ENCODE measurements at places on chromosomes 3 and 15.

DNA sequence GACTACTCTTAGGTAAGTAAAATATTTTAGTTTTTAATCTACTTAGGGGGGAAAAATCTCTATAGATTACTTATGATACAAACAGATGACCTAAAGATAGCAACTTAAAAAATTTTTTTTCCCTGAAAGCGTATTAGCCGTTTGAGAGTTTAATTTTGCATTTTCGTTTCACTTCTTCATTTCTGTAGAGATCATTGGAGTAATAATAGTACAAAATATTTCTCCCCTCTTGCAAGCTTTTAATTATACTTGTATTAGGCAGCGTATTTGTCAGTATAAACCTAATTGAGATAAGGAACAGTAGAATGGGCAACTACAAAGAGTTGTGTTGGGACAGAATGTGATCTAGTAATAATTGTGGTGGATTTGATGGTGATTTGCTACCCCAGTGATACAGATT is 10.3 kb downstream of the SKIL start:
- no peak for DNase-seq

- DNase-seq, result no peak
Measured at GRCh38 chr3:131020122-131020693, 6.4 kb downstream of the ASTE1 start.

DNA sequence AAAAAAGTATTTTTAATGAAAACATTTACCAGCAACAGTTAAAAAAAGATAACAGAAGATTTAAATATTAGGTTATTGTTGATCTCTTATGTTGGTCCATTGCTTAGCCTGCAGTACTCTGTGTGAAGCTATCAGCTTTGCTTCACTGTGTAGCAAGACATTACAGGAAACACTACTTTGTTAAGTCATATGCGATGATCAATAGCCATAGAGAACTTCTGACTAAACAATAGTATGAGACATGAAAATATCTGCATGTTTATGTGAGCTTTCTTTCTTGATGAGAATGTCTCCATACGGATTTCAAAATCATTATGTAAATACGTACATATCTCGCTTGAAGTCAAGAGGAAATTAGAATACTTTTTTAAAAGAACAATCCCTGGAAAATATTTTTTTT is 27.0 kb upstream of the CAPN3 start:
- DNase-seq, result no peak

DNA sequence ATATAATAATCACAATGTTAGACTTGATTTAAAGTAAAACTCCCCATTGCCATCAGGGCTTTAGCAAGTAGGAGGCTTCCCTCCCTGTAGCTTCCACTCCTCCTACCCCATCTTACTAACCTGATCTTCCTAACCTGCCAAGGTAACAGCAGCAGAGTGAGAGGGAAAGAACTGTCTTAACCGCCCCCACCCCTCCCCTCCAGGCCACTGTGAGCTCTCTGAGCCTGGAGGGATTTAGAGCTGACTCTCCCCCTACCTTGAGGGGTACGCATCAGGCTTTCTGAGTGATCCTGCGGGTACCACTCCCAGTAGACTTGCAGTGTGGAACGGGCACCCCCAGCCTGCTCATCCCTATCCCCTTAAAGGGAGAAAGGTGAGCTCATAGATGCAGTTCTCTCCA is 11.4 kb upstream of the PRSS50 start:
- no peak for DNase-seq

DNA sequence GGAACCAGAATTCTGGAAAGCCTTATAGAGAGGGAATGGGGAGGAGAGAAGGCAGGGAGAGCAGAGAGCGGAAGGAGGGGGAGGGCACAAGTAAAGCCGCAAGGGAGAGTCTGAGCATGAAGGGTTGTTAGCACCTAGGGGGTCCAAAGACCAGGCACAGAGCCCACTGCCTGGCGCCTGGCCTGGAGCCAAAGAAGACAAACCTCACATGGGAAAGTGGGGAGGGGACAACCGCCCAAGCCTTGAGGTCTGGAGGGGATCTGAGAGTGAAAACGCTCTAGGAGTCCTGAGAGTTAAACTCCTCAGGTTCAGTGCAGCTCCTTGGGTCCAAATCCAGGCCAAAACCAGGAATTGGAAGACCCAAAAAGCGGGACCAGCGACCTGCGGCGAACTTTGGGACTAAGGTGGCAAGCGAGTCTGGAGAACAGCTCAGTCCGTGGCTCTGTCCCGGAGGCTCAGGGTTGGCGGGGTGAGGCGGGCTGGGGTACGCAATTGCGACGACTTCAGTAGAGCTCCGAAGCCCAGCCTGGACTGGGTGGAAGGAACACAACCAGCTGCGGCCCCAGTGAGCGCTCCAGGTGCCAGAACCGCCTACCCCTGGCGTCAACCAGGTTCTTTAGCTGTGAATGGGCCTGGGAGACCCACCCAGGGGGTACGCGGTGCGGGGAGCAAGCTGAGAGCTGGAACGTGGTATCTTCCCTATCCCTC is 807 bp upstream of the INAFM2 start:
- no peak for DNase-seq

DNA sequence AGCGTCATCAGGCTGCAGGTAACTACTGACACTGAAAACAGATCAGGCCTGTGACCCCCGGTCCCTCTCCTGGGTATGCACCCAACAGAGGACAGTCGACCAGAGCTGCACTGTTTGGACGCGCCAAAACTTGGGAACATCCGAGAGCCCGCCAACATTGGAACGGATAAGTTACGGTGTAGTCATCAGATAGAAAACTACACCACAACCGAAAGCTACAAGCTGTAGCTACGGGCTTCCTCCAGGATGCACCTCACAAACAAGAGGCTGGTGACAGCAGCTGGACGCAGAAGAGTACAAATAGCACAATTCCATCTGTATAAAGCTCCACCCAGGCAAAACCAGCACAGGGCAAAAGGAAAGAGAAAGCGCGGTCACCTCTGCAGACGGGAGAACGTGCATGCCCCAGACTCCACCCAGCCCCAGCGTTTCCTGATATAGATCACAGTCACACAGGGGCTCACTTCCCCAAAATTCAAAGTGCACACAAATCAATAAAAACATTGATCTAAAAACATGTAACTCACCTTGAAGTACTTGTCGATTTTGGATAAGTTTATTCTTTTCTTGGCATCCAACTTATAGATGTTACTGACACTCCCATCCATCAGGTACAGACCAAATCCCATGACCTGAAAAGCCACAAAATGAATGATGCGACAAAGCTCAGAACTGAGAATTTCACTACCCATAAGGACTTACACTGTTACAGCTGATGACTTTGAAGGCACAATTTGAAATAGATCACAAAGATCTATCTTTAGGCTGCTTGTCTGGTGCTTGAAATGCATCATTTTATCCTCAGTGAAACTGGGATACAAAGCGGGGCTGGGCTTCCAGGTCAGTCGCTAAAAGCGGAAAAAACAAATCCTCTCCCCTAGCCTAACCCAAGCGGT is 43.3 kb downstream of the CYFIP1 start:
- DNase-seq, result no peak

GRCh38 chr15:51080286-51080685 is 14.4 kb downstream of the TNFAIP8L3 start:
- no peak for DNase-seq

GRCh38 chr3:139243710-139244109 is 100.1 kb upstream of the MRPS22 start:
- no peak for DNase-seq

GRCh38 chr3:129460572-129460971 is 20.5 kb downstream of the IFT122 start:
- no peak for DNase-seq

DNA sequence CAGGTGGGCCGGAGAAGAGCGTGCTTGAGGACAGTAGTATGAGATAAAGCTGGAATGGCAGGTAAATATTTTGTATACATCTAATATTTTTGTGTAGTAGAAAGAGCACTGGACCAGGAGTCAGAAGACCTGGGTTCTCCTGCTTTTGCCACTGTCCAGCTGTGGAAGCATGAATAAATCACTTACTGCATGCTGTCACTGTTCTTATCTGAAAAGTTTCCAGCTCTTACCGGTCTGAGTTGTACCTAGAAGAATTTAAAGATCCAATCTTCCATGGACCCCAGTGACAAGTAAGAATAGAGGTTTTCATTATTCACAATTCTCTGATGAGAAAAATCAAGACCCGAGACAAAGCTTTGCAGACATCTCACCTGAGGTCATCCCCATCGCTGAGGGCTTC is 5.9 kb downstream of the XPC start:
- no peak for DNase-seq

- DNase-seq, result no peak
Measured at GRCh38 chr3:7203969-7204847, 343.3 kb downstream of the GRM7 start.

- DNase-seq, result no peak
Measured at GRCh38 chr3:144263706-144264105, 292.1 kb downstream of the DIPK2A start.

DNA sequence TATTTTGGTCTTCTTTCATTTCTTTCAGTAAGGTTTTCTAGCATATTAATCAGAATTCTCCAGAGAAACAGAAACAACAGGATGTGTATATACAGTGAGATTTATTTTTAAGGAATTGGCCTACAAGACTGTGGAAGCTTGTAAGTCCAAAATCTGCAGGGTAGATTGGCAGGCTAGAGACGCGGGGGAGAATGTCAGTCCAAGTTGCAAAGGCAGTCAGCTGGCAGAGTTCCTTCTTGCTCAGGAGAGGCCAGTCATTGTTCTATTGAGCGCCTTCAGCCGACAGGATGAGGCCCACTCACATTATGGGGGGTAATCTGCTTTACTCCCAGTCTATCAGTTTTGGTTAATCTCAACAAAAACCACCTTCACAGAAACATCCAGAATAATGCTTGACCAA is 133.4 kb upstream of the UBE3A start:
- DNase-seq, result no peak

- no peak for DNase-seq
Measured at GRCh38 chr3:87975716-87976115, 83.1 kb downstream of the CGGBP1 start.

- no peak for DNase-seq
Measured at GRCh38 chr3:37961622-37962431, 28.8 kb upstream of the VILL start.

DNA sequence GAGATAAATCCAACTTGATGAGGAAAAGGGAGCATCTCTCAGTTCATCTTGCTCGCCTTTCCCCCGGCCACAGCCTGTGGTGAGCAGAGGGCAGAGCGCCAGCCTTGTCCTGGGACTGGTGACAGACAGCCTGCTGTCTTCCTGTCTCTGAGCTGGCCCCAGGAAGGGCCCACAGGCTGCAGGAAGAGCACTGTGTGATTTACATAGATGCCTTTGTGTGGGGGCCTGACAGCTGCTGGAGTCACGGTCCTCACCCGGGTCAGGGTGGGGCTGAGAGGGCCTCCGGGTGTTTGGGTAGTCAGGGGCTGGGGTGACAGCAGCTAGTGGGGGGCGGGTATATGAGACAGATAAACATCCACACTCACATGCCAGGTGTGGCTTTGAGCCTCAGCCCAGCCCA is 29.3 kb downstream of the PLA2G4D start:
- DNase-seq, result peak; percentile 17

DNA sequence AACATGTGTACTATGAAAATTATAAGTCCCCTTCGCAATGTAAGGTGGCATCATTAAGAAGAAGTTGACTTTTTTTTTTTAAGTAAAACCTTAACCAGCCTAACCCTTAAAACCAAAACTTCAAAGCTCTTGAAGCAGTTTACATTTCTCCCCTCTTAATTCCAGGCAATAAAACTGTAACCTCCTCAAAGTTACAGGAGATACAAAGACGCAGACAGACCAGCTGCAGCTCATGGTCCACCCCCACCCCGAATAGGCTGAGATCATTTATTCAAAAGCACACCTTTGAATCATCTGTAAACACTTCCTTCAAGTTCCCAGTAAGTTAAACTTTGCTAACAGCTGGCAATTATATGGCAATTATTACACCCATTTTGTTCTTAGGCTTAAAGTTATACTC is 414.5 kb downstream of the ERC2 start:
- DNase-seq, result no peak

DNA sequence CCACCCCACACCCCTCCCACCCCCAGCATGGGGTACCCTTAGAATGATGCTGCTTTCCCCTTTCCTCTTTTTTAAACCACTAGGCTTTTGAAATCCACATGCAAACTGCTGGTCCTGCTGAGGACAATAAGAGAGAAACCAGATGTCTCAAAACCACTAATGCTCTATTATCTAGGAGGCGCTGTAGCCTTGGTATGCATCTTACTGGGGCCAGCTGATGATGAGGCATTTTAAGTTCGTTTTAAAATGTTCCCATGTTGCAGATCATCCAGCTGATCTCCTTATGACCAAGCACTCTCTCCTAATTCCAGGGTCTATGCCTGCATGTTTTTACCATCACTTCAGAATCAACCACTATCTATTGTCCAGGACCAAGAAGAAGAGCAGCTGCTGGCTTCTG is 1.3 kb downstream of the NME9 start:
- peak; percentile 37 for DNase-seq

- DNase-seq, result no peak
Measured at GRCh38 chr3:38648024-38648658, 1.3 kb downstream of the SCN5A start.

DNA sequence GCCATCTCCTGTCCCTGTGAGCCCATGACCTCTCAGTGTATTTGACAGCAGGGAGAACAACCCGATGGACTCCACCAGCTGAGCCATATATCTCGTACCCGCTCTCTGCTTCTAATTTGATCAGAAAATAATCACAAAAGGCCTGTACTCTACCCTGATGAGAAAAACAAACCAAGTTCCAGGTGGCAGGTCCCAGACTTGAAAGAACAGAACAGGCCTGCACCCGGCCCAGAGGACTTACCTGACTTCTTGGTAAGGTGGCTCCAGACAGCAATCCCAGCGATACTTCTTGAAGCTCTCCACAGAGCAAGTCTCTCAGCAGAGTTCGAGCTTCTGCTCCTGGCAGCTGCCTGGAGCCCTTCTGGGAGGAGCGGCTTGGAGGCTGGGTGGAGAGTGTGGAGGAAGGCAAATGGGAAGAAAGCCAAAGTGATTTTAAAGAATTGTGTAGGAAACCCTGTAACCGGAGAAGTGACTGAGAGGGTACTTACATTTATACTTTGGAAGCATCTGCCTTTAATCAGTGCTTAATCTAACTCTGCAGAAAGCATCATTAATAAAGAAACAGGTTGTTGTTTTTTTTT is 91.6 kb downstream of the SCN11A start:
- no peak for DNase-seq

DNA sequence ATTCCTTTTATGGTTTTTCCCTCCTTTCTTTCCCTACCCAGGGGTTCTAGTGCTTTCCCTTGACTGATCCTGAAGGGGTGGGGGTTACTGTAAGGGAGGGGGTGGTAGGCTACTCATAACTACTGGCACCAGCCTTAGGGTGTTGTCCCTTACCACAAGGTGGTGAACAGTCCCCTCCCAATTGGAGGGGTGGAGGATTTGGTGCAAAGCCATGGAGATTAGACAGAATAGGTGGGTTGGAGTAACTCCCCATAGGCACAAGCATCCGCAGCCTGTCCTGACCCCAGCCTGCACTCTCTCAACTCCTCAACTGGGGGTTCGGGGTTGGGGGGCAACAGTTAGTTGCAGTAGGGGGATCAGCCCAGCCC is 2.6 kb upstream of the HYAL2 start:
- DNase-seq, result no peak

DNA sequence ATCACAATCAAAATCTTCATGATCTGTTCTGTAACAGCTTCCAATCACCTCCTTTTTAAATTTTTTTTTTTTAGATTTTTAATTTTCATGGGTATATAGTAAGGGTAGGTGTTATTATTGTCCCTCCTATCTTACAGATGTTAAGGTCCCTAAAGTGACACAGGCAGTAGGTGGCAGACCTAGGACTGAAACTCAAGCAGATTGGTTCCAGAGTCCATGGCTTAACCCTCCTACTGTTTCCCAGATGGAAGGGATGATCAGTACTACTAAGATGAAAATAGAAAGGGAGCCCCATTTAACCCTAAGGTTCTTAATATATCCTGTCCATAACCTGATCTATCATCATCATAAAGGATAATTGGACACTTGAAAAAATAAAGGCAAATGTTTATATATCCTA is 57.1 kb downstream of the CHAC1 start:
- DNase-seq, result no peak

All from SK-MEL-5 (cell line).